ENCODE measurements at places on chromosomes 16 and 17.

DNA sequence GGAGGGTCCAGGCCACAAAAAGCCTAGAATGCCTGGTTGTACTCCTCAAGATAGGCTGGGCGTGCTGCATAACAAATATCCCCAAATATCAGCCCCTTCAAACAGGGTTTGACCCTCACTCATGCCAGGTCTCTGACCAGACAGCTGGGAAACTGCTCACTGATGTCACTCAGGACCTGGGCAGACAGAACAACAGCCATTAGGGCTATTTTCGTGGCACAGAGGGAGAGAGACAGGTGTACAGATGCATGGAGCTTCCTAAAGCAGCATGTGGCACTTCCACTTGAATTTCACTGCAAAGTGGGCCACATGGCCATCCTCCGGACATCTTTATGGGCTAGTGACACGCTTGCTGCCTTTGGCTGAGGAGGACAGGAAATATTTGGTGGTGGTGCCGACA is 73.1 kb downstream of the SREBF1 start:
- DNase-seq, result no peak

DNA sequence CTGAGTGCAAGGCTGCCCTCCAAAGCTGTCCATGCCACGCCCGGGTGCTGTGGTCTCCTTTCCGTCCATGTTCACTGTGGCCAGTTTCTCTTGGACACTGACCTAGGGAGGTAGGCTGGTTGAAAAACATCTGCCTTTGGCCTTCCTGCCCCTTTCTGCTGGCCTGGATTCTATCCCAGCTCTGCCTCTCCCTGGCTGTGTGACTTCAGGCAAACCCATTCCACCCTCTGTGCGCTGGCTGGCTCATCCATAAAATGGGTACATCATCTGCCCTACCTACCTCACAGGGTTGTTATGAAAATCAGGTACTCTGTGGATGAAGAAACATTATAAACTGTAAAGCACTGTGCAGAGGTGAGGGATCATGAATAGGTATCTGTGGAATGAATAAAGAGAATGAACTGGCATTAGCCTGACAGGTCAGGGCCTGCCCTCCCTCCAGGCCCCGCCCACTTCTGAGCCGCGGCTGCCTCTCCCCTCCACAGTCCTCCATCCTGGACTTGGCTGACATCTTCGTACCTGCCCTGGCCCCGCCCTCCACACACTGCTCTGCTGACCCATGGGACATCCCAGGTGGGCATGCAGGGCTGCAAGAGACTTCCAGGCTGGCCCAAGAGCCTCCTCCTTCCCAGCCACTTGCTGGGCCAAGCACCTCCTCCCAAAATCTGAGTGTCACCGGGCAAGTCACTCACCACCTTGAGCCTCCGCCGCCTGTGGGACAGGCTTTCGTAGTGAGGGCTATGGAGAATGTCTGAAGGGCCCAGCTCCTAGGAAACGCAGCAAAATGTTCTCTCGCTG is 7.0 kb upstream of the SPATA20 start:
- DNase-seq, result no peak

DNA sequence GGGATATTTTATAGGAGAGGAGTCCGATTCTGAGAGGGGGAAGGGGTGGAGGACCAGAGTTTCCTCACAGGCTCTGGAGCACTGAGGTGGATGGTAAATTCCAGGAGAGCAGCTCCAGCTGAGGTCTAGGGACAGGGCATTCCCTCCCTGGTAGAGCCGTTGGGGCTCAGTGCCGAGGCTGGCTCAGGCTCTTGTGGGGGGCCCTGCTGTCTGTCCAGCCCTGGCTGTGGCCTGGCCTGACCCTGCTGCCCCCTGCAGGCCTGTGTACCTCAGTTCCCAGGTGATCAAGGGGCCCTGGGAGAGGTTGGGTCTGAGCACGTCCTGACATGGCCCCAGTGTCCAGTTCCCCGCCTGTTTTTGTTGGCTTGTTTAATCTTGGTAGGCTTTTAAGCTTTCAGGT is 16.8 kb downstream of the ZNF750 start:
- no peak for DNase-seq

- DNase-seq, result no peak
Observed at GRCh38 chr16:88724855-88725555, 18.7 kb downstream of the CTU2 start.

All from activated T-cell treated with anti-CD3 and anti-CD28 coated beads for 24 hours (primary cell).